Cardiac septum (tissue), 1 donor: ENCODE measurements at places on chromosomes 12 and 14. TPM values are rescaled to one million over a fixed set of nuclear protein-coding genes. Genes with fewer than 3 reads are reported as not detected.

GRCh38 chr12:105084251-105085250 is at the start of gene ALDH1L2:
Gene ALDH1L2 (minus strand): TSS chr12:105084458. CDS start chr12:105084436, 22 bp downstream.
- DNase-seq, result peak; percentile 88

GRCh38 chr12:90546511-90546910 is 408.5 kb downstream of the CCER1 start:
- DNase-seq, result no peak

DNA sequence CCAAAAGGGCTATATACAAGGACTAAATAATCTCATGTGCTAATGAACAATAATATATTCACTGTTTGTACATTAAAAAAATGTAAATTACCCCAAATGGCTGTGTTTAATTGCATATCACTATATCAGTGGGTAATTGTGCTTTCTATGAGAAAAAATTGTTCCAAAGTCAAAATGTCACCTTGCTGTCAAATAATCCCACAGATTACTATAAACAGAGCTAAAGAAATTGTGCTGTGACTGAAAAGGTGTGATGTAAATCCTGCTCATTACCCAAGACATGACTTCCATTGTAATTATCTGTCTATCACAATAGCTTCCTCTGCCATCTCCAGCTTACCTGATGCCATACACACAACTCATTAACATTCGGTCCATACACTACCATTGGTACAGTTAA is 70.3 kb downstream of the ATP23 start:
- no peak for DNase-seq

DNA sequence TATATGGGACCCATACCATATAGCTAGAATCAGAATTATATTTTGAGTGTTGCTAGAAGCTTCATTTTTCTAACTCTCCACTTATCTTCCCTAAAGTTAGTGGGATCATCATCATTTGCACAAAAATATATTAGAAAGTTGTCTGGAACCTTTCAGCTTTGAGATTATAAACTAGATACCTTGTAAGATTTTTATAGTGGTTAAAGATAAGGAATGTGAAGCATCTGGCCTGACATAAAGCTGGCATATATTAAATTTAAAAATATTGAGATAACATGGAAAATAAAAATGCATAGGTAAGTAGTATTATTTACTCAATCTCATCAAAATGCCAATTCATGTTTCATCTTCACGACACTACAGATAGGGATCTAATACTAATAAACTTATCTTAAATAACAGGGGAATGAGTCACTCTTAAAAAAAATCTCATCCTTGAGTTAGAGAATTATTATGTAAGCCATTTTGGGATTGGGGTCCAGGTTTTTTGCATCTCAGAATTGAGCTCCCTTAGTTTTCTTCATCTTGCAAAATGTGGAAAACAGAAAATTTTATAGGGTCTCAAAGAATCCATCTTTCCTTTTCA is 318.5 kb downstream of the KCNC2 start:
- DNase-seq, result no peak

DNA sequence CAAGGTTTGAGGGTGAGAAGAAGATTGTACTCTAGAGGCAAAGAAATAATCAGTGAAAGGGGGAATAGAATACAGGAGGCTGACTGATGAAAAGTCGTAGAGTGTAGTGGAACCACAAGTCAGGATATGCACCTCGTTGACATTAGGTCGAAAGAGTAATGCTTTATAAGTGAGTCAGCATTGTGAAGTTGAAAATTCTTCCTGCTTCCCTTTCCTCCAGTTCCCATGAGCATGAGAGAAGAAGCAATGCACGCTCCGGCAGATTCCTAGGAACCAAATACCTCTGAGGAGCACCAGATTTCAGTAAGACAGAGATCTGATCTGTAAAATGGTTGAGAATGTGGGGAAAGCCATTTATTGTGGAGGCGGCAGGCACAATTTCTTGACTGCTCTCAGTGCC is 16.5 kb downstream of the CCER1 start:
- DNase-seq, result no peak

DNA sequence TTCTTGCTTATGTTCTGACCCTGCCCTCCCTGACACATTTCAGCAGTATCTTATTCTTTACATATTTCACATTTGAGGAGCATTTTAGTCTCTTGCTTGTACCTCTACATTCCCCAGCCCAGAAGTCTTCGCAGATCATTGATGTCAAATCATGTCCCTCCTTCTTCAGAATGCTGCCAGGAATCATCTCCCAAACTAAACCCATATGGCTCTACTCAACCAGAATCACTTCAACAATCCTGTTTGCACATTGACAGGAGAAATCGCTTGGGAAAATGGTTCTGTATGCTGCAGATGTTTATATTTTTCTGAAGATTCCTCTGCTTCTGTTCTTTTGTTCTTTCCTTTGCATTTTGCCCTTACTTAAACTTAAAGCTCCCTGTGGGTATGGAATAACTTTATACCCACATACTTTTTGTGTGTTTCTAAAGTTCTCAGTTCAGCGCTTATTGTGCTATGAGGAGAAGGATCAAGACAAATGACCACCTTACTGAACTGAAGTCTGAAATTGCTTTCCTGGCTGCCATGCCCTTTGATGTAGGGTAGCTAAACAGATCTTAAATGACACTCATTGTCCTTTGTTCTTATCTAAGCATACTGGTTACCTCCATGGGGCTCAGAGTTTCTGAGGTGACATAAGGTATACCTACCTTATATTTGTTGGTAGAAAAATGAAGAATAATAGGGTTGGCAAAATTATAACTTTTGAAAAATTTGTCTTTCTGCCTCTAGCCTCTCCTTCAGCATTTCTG is 134.6 kb downstream of the SLC25A21 start:
- no peak for DNase-seq

CACNB3 gene
- 9.2 TPM for total RNA-seq

OR4K1 gene
- not detected for total RNA-seq

CLEC4A gene
- 0.35 TPM for total RNA-seq

DNA sequence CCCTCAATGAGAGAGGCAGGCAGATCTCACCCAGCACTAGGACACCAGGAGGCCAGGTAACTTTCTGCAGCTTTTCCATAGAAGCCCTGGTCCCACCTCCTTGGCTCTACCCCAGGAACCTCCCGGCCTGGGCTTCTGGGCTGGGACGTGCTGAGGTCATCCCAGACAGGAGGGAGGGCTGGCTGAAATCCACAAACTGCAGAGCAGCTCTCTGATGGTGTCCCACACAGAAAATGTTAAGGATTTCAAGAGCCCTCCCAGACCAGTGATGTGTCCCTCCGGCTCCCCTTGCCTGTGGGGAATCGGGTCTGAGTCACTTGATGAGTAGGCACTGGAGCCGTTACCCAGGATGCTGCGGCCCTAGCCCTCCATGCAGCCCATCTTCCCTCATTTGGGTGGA is 124.1 kb downstream of the ESRRB start:
- no peak for DNase-seq

MAP3K9 gene
- 1.5 TPM for total RNA-seq

ZBTB1 gene
- 25.4 TPM for total RNA-seq

GRCh38 chr12:60997869-60998378 is 1262.3 kb upstream of the USP15 start:
- DNase-seq, result no peak

- no peak for DNase-seq
These were observed 64.7 kb downstream of the VCPKMT start for GRCh38 chr14:50051706-50052105.

PIP4P1 gene
- total RNA-seq, result 18.2 TPM

GRCh38 chr12:62434494-62435302 is 31.9 kb upstream of the MON2 start:
- no peak for DNase-seq

- DNase-seq, result no peak
These were observed 92.0 kb downstream of the ITPR2 start for GRCh38 chr12:26740991-26741390.

ALDH2 gene
- total RNA-seq, result 168 TPM

PROX2 gene
- not detected for total RNA-seq

GRCh38 chr14:67077921-67078320 is 111.3 kb upstream of the GARIN2 start:
- no peak for DNase-seq

DNA sequence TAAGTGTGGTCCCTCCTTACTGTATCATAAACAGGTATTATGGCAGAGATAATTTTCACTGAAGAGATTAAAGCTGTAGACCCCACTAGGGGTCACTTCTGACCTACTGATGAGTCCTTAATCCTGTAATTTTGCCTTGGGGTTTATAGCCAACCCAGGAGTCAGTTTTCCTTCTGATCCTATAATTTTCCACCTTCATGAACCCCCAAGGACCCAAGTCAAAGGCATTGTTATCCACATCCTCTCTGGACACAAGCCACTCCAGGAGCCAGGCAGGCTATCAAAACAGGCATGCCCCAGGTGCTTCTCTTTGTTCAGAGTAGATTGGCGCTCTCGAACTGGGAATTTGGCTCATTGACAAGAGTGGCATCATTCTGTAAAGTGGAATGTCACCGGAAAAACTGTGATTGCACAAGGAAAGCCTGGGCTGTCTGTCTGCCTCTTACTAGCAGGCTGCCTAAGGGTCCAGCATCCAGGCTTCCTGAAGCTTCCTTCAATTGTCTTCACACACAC is 1523.2 kb upstream of the FLRT2 start:
- no peak for DNase-seq

DNA sequence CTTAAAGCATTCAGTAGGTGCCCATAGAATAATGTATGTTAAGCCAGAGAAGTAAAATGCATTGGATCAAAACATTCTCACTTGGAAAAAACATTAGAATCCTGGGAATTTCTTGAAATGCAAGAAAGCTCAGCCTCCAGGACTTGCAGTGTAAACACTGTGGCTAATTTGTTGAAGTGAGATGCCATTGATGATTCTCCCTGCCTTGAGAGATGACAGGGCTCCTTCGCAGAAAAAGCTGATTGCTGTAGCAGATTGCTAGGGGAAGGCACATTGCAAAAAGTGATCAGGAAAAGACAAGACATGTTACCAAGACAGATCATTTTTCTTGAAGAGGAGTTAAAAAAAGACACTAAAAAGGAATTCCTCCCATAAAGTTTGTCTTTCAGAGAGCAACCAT is 204.2 kb upstream of the HMGA2 start:
- DNase-seq, result no peak

DNA sequence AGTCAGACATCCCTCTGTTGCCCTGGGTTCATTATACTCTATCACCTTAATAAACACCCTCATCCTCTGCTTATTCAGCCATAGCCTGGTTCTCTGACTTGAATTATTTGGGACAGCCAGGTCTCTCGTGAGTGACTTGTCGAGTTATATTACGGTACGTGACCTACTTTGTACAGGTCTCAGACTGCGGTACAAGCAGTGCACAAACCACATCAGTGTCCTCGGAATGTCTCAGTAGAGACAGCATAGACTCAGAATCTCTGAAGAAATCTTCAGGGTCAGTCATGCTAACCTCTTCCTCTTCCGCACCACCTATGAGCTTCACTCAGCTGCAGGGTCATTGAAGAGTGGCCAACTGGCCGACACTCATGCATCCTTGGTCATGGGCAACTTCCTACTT is 860.8 kb downstream of the BCL11B start:
- DNase-seq, result no peak

DNA sequence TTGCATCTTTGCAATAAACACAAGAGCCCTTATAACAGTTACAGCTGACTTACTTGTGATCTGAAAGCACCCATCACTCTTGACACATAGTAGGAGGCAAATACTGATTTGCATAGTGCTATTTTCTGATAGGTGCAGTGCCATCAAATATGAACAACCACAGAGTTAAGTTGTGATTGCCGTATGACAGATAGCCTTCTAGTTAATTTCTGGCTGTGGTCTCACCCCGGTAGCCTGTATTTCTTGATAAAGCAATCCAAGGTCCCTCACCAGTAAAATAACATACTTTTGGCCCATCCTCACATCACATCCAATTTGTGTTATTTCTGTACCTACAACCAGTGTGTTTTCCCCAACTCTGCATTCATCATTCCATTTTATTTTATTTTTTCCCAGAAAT is 23.3 kb upstream of the STYK1 start:
- no peak for DNase-seq

DNA sequence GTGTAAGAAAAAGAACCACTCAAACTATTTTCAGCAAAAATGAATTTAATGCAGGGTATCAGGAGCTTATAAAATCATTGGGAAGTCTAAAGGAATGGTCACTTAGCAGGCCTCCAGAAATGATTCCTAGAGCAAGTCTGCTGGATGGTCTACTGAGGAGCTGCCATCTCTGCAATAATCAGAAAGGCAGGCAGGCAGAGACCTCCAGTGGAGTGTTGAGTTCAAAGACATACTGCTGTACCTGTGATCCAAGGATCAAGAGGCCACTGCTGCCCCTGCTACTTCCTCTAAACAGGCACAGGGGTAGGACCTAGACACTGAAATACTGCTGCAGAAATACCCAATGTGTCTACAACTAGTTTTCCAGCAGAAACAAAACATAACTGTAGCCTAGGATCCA is 14.5 kb upstream of the KICS2 start:
- no peak for DNase-seq

DNA sequence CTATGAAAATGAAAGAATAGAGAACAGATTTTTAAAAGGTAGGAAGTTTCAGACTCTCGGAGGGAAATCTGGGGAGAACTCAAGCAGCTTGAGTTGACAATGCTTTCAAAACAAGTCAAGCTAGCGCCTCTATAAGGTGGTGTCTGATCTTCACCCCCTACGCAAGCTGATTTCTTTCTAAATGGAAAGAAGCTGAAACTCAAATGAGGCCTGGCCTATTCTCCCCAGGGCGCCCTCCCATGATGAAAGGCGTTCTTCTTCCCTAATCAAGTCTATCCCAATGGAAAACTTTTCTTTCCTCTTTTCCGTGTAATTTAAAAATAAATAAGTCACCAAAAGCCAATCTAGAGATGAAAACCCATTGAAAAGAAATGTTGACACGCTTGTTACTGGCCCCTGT is 20.6 kb downstream of the PTHLH start:
- DNase-seq, result no peak

GALNT9 gene
- not detected for total RNA-seq

DNA sequence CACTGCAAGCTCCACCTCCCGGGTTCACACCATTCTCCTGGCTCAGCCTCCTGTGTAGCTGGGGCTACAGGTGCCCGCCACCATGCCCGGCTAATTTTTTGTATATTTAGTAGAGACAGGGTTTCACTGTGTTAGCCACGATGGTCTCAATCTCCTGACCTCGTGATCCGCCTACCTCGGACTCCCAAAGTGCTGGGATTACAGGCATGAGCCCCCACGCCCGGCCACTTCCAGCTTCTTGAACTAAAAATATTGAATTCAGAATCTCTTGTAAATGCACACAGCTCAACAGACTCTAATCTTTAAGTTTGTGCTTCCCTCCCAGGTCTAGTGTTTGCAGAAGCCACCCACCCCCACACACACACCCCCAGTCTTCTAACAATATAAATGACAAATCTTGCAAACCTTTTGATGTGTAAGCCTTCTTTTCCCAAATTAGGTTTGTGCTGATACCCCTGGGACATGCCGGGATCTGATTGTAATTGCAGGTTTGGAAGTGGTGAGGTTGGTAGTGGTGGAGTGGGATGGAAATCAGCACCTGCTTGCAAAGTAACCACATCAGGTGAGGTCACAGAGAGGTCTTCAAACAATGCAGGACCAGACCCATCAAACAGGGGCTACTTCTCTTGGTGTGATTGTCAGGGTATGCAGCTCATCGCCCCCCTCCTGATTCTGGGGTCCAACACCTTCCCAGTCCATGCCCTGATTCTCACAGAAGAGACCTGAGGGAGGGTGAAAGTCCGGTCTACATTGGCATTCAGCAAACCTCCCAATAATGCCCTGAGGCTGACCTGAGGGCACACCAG is 51.4 kb upstream of the GPR132 start:
- DNase-seq, result peak; percentile 20

GRCh38 chr12:95412482-95413311 is 61.3 kb upstream of the METAP2 start:
- DNase-seq, result no peak

- no peak for DNase-seq
These were observed 445.2 kb downstream of the NAV3 start for GRCh38 chr12:78275886-78276285.

BDKRB1 gene
- not detected for total RNA-seq
